ENCODE measurements at places on chromosomes 3 and 15.

GRCh38 chr15:74399100-74399499 lies 31.7 kb upstream of the CYP11A1 start:
- no peak for DNase-seq

GRCh38 chr3:52880474-52880873 lies 16.9 kb downstream of the STIMATE start:
- no peak for DNase-seq

DNA sequence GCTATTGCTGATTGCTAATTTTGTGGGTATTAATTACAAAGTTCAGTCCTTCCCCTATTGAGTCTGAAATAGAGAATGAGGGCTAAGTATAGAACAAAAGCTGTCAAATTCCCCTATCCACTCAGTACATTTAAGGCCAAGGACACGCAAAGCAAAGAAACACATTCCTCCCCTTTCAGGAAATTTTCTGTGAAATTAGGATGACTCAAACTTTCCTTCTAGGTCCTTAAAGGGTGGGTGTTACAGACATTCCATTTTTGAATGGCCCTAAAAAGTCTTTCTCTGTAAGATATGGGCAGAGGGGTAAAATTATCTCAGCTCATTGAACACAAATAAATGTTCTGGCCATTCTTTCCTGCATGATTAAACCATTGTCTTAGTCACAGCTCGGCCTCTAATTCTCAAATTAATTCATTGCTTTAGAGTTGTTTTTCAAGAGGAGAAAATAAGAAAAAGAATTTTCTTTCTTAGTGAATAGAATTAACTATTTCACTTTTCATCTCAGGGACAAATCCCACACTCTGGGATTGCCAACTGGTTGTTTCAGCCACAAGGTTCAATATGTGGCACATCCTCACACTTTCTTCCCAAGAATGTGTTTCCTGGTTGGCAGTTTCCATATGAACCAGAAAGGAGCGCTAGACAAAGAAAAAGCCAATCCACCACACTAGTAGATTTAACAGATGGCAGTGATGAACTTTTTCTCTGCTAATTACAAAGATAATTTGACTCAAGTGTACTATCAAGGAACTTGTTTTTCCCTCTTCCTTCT lies 424.1 kb downstream of the ZNF385D start:
- no peak for DNase-seq

DNA sequence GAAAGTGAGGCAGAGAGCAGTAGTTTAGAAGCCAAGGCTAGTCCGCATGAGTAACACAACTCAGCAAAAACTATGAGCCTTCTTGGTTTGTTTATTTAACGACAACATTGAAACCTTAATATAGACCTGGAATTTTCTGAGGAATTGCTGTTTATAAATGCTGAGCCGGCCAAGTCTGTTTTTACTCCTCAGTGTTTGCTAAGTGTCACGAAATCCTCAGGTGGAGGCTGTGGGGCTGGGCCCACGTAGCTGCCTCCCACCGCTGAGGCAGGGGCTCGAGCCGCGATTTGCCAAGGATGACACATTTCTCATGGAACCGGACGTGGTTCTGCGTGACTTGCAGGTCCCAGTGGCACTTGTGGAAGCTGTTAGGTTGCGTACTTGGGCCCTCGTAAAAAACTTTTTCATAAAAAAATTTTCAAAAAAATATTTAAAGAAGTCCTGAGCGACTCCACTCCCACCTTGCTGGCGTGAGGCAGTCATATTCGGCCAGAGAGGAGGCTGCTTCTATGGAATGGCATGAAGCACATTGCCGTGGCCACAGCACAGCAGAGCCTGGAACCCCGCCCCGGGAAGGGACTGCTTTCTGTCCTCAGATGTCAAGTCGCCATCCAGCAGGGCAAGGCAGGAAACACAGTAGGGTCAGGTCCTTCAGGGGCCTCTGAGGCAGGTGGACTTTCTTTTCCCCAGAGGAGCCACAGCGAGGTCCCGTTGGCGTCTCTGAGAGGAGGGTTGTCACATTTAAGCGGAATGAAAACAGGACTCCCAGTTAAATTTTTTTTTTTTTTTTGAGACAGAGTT lies 64.8 kb upstream of the PCSK6 start:
- DNase-seq, result no peak

DNA sequence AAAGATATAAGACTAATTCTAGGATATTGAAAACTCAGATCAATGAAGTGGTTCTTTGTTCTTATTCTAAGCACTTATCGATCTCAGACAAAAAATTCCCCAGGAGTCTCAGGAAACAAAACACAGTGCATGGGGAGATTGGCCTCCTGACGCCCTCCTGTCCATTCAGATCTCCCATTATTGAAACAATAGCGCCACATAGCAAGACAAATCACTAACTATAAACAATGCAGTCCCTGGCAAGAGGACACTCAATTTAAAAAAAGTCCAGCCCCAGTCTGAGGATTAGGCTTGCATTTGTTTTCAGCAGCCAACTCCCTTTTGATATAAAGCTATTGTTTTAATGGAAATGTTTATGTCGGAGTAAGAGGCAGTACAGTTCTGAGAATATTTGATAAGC lies 528.2 kb downstream of the GABRG3 start:
- no peak for DNase-seq

DNA sequence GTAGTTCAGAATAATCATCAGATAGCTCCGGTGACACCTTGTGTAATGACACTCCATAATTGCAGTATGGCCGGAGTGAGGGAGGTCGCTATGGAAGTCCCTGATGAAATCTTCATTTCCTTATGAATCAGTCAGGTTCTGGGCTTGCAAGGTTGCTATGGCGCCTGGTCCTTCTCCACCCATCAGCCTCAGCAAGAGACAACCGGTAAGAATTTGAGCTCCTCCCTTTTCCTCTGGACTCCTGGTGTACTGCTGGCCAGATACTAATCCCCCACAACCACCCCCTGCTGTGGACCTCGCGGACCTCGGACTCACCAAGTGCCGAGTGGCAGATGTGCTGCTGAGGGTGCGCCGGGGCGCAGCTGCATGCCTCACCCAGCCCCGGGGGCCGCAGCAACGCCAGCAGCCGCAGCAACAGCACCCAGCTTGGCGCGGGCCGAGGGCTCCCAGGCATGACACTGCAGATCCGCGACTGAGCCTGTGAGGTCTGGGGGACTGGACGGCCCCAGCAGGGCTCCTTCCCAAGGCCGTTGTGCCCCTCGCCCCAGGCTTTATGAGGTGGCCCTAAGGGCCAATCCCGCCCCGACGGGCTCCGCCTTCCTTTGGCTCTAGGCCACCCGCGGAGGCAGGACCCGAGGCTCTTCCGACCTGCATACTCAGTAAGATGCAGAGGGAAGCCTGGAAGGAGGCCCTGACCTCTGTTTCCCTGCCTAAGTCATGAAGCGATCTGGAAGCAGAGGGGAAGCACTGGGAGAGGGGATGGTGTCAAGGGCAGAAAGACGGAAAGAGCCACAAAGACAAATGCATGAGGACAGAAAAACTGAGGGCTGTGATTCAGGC lies at the start of gene TIMP4:
Gene TIMP4, minus strand, starts transcription at position 526 of the 840 bp plus-strand sequence. Its CDS starts 72 bp downstream, at position 454.
- no peak for DNase-seq

- no peak for DNase-seq
These were observed 49.9 kb upstream of the P2RY1 start for GRCh38 chr3:152785051-152785450.

- no peak for DNase-seq
These were observed 78.8 kb downstream of the SOX2 start for GRCh38 chr3:181790561-181790960.

DNA sequence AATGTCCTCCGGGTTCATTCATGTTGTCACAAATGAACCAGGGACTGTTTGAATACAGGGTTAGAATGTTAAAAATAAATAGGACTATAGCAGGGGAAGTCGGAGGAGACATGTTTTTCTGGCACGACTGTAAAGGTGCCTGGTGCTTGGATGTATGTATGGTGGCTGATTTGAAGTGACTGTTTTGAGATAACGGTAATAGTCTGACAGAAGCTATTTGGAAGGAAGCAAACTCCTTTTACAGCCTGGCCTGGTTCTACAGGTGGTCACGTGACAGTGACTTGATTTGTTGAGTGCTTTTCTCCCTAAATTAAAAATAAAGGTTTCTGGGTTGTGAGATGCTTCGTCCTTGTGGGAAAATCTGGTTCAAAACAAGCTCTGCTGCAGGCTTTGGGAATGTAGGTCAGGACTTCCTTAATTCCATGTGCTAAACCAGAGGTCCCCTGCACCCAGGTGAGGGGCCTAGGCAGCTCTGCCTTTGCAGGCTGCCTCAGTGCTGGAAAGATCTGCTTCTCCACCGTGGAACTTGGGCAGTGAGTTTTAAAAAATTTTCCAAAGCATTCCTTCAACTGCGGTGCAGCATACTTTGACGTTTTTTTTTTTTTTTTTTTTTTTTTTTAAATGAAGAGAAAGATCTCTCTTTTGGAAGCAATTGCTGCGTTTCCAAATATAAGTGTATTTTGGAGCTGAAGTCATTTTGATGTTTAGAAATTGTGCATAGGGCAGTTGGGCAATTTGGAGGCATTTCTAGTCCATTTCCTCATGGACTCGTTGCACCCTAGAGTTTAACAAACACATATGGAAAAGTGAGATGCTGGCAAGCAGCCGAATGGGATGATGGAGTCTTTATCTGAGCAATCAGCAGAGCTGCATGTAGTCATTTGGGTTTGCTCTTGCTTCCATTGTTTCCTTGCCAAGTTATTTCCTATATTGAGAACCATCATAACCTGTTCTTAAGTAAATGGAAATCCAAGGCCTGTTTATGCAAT lies 30.9 kb downstream of the ITPR1 start:
- DNase-seq, result no peak

DNA sequence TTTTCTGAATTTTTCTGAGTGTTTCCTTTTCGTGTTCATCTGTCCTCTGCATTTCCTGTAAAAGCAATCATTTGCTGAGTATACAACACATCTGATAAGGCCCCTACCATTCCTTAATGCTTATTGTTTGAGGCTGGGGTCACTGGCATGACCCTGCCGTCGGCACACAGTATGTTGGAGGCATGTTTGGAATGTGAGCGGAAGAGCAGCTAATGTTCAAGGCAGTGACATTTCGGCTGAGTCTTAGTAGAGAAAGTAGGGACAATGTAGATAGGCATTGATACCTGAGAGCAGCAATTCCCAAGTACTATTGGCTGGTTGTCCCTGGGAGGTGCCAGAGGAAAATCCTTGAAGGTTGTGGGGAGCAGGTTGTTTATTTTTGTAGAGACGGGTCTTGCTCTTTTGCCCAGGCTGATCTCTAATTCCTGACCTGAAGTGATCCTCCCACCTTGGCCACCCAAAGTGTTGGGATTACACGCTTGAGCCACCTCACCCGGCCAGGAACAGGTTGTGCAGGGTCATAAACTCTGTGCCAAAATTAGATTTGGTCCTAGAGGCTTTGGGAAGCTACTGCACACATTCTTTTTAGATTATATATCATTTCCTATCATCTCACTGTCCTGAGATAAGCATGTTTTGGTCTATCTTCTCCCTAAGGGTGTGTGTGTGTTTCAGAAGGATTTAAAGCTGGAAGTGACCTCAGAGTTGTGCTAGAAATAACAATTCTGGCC lies 13.5 kb downstream of the PTPN23 start:
- no peak for DNase-seq

GRCh38 chr3:14531856-14532395 lies 8.2 kb downstream of the GRIP2 start:
- no peak for DNase-seq
